ENCODE measurements at places on chromosomes 2 and 18.
A peak's percentile ranks its signal among the peaks of the same experiment; 100 is the strongest.

GRCh38 chr2:162688403-162688802 lies 150.2 kb downstream of the KCNH7 start:
- no peak for DNase-seq

- DNase-seq = no peak
These were observed 51.7 kb downstream of the BOLA3 start for GRCh38 chr2:74096052-74096451.

DNA sequence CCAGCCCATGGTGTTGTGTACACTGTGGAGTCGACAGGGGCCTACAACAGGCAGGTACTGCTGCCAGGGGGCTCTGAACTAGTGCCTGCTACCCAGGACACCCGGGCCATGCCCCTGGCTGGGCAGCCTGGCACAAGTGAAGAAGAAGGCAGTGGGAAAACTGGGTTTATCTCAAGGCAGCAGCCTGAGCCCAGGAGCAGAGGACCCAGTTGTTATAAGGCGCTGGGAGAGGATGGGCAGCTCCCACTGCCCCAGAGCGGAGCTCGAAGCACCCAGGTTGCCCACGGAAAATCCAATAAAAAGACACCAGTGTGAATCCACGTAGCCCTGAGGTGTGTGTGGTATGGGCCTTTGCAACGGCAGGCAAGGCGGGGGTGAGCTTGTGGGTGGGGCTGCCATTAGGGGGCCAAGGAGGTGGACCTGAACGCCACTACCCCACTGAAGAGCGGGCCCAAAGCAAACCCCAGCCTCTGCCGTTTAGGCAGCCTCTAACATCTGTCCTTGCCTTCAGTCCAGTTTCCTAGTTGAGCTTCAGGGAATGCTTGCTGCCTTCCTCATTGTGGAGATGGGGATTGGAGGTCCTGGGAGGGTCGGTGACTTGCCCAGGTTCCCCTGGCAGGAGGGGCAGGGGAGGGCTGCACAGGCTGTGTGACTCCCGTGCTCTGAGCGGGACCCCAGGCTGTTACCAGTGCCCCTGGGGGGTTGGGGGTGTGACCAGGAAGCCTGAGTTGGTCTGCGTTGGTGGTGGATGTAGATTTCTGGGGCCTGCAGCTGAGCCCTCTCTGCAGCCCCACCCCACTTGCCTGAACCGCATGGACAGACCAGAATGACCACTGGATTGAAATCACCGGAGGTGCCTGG lies 16.0 kb downstream of the ARID5A start:
- no peak for DNase-seq

- DNase-seq = peak; percentile 34
These were observed 101.7 kb upstream of the PGAP1 start for GRCh38 chr2:197028230-197028629.

GRCh38 chr2:86017901-86018896 lies 87.5 kb downstream of the POLR1A start:
- peak; percentile 83 for DNase-seq

DNA sequence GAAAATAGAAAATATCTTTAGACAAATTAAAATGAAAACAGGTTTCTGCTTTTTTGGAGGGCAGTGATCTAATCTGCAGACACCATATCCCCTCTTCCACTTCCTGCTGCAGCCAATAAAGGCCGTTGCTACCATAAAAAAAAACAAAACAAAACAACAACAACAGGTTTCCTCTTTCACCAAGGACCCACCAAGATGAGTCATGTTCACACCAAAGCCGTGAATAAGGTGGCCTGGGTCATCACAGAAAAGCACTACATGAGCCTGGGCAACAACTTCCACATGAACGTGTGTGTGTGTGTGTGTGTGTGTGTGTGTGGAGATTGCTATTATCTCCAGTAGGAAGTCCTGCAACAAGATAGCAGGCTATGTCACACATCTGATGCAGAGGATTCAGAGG lies 24.8 kb upstream of the TFCP2L1 start:
- DNase-seq = no peak

- no peak for DNase-seq
These were observed 133.7 kb upstream of the RASGRP3 start for GRCh38 chr2:33342705-33343104.

GRCh38 chr2:226123300-226123699 lies 676.3 kb downstream of the IRS1 start:
- no peak for DNase-seq

GRCh38 chr2:164903951-164904350 lies 51.4 kb downstream of the SLC38A11 start:
- peak; percentile 18 for DNase-seq

DNA sequence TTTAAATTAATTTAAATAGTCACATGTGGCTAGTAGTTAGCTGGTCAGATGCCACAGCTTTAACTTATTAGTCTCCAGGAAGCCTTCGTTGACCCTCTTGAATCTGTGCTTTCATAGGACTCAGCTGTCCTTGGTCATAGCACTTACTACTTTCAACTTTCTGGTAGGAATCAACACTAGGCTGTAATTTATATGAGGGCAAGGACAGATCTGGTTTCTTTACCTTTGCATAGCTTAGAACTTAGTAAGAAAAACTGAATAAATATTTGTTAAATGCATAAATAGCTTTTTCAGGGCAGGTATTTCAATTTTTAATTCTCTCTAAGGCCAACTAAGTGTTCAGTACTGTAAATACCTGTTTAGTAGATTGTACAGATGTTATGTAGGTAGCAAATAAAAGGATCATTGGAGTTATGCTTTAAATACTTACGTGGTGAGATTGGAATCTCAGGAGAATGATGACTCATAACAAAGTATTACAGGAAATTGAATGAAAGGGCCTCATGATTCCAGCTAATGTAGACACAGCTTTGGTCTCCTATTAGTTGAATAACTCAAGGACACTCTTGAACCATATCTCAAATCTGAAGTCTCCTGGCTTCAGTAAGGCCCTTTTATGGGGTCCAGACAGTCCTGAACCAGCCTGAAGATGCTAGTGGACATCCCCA lies 2.6 kb downstream of the CLIP4 start:
- DNase-seq = peak; percentile 72

DNA sequence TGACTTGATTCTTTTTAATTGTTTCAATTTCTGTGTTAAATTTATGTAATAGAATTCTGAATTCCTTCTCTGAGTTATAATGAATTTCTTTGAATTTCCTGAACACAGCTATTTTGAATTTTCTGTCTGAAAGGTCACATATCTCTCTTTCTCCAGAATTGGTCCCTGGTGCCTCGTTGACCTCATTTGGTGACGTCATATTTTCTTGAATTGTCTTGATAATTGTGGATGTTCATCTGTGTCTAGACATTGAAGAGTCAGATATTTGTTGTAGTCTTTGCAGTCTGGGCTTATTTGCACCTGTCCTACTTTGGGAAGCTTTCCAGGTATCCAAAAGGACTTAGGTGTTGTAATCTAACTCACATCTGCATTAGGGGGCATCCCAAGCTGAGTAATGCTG lies 111.4 kb upstream of the LRRTM4 start:
- DNase-seq = no peak

GRCh38 chr2:36441816-36442215 lies 86.2 kb downstream of the CRIM1 start:
- peak; percentile 70 for DNase-seq

- DNase-seq = peak; percentile 21
These were observed 58.1 kb downstream of the NCKAP1 start for GRCh38 chr2:182980115-182980514.

- peak; percentile 36 for DNase-seq
These were observed 27.6 kb upstream of the GNAL start for GRCh38 chr18:11661430-11661829.
